Panc1 (cell line): ENCODE measurements at places on chromosomes 7 and 10.

DNA sequence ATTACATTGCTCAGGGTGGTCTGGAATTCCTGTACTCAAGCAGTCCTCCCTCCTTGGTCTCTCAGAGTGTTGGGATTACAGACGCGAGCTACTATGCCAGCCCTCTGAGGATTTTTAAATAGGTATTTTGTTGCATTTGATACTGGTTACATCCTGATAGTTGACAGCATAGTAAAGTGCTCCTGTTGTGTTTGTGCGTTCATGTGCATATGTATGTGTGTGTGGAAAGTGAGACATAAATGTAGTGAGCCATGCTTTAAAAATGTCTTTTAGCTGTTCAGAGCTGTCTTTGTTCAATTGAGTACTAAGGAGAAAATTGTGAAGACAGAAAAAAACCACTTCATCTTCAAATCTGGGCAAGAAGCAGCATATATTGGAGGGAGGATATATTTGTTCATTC, 27.8 kb downstream of the ZNRF2 start:
- H3K4me3 ChIP-seq, result no peak overlapping the region
- H3K27ac ChIP-seq, result no peak overlapping the region
- no peaks in the 10 kb centered on the region for H3K36me3 ChIP-seq
- H3K4me1 ChIP-seq, result peaks cover 41% of the 10 kb centered on the region

DNA sequence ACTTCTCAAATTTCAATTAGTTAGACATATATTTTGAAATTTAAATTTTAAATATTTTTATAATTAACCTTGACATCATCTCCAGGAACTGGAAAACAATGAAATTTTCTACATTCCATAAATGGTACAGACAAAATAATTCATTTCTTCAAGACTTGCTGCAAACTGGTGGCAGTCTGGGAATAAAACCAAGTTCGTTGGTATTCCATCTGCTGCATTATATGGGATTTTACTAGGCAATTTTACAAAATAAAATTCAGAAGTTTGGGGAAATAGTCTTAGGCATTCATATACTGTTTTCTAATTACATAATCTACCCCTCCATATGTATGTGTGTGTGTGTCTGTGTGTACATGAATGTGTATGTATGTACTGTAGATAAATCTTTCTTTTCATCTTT, 984.6 kb upstream of the KCND2 start:
- no peaks in the 10 kb centered on the region for H3K4me1 ChIP-seq
- no peaks in the 10 kb centered on the region for H3K27me3 ChIP-seq
- no peaks in the 10 kb centered on the region for H3K36me3 ChIP-seq
- H3K27ac ChIP-seq, result no peak overlapping the region
- no peak for DNase-seq

- no peak overlapping the region for H3K4me3 ChIP-seq
- H3K27ac ChIP-seq, result no peak overlapping the region
- DNase-seq, result no peak
- no peaks in the 10 kb centered on the region for H3K36me3 ChIP-seq
- peaks cover 21% of the 10 kb centered on the region for H3K4me1 ChIP-seq
These were observed 100.7 kb downstream of the FAM53B start for GRCh38 chr10:124643330-124644009.

- no peaks in the 10 kb centered on the region for H3K36me3 ChIP-seq
- no peaks in the 10 kb centered on the region for H3K27me3 ChIP-seq
- no peak overlapping the region for H3K27ac ChIP-seq
- no peak overlapping the region for H3K4me3 ChIP-seq
- DNase-seq, result no peak
- no peaks in the 10 kb centered on the region for H3K4me1 ChIP-seq
These were observed 599.3 kb upstream of the CELF2 start for GRCh38 chr10:10418387-10418786.

GRCh38 chr7:34107276-34107675, 201.9 kb downstream of the BMPER start:
- no peaks in the 10 kb centered on the region for H3K36me3 ChIP-seq
- H3K4me1 ChIP-seq, result no peaks in the 10 kb centered on the region
- no peak for DNase-seq
- H3K4me3 ChIP-seq, result no peak overlapping the region
- H3K27ac ChIP-seq, result no peak overlapping the region
- no peaks in the 10 kb centered on the region for H3K27me3 ChIP-seq

DNA sequence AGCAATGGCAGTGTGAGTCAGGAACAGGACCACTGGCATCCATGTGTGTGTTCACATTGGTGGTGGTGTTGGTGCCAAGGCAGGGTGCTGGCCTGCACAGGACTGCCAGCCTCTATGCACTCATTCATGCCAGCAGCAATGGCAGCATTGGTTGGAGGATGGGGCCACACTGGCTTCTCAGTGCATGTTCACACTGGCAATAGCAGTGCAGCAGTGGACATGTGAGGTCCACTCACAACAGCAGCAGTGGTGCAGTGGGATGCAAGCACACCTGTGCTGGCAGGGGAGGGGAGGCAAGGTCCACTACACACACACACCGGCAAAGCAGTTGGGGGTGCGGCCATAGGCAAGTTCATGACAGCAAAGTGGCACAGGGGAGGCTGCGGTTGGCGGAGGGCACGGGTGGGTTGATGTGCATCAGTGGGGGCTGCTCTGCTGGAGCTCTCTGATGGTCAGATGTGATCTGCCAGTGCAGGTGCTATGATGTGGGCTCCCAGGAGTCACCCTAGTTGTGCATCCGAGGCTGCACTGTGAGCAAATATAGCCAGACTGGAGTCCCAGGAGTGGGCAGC, 57.8 kb upstream of the TNKS2 start:
- H3K36me3 ChIP-seq, result no peaks in the 10 kb centered on the region
- no peak for DNase-seq
- H3K27ac ChIP-seq, result no peak overlapping the region
- H3K27me3 ChIP-seq, result peaks cover 14% of the 10 kb centered on the region
- no peak overlapping the region for H3K4me3 ChIP-seq
- 0 out of 2 replicates have a peak, but pooled peaks cover 2% of the 10 kb centered on the region for H3K4me1 ChIP-seq

DNA sequence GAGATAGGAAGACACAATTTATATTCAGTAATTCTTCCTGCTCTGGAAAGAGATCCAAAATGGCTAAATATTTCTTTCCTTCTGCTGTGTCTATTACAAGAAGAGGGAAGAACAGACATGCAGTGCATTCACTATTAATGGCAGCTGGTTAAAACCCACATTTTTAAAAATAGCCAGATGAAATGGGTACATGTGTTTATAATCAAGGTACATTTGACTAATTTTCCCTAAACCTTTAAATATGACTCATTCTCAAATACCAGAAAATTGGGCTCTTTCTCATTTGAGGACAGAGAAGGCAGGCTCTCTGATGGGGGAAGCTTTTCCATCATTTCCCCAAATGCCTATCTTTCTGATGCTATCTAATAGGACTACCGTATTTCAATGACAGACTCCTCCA, 215.7 kb upstream of the HABP2 start:
- H3K36me3 ChIP-seq, result no peaks in the 10 kb centered on the region
- no peak overlapping the region for H3K27ac ChIP-seq
- H3K27me3 ChIP-seq, result peaks cover 17% of the 10 kb centered on the region
- no peak for DNase-seq
- no peaks in the 10 kb centered on the region for H3K4me1 ChIP-seq

DNA sequence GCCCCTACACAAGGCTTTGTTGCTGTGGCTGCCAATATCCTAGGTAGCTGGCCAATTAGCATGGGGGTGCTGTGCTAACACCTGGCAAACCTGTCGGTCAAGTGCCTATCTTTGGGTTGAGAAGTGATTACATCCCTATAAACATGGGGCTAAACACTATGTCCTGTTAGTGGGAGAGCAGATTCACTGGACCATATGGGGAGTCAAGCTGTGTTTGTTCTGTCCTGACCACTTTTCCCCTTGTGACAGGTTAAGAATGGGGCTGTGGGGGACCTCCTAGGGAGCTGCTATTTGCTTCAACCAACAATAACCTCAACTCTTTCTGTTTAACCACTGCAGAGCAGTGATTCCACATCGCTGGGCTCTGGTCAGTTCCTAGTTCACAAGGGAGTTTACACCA, 151.5 kb upstream of the AOAH start:
- H3K36me3 ChIP-seq, result no peaks in the 10 kb centered on the region
- H3K4me3 ChIP-seq, result no peak overlapping the region
- no peak for DNase-seq
- no peak overlapping the region for H3K27ac ChIP-seq
- H3K27me3 ChIP-seq, result no peaks in the 10 kb centered on the region
- no peaks in the 10 kb centered on the region for H3K4me1 ChIP-seq

DNA sequence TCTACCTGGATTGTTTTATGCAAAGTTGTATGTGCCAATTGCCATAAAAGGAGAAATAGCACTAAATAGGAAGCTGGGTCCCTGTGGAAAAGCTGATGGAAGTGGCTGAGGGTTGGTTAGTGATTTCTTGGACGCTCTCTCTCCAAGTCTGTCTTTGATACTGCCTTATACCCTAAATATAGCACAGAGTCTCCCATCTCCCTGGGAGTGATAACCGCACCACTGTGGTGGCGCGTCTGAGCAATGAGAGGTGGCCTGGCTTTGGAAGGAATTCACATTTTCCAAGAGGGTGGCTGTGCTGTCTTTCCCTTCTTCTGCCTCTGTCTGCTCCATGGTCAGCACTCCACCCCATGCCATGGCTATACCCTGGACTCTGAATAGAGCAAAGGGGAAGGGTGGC, 31.2 kb downstream of the STMP1 start:
- H3K4me1 ChIP-seq, result no peaks in the 10 kb centered on the region
- DNase-seq, result no peak
- H3K36me3 ChIP-seq, result no peaks in the 10 kb centered on the region

DNA sequence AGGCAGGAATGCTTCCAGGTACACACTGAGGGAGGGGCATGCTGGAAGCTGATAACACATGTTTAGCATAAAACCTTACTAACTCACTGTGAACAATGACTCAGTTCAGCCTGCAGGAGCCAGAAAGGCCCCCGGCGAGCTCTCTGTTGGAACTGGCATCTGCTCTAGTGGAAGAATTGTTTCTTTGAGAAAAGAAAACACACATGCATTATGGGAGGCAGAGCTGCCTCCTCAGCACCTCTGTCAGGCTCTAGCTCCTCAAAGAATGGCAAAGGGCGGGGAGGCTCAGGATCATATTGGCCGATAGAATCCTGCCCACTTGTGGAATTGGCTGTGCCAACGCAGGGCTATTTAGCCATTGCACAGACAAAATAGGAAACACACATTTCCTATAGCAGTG, 338.3 kb downstream of the CXCL12 start:
- no peaks in the 10 kb centered on the region for H3K4me1 ChIP-seq
- DNase-seq, result no peak
- H3K36me3 ChIP-seq, result no peaks in the 10 kb centered on the region
- no peak overlapping the region for H3K27ac ChIP-seq

DNA sequence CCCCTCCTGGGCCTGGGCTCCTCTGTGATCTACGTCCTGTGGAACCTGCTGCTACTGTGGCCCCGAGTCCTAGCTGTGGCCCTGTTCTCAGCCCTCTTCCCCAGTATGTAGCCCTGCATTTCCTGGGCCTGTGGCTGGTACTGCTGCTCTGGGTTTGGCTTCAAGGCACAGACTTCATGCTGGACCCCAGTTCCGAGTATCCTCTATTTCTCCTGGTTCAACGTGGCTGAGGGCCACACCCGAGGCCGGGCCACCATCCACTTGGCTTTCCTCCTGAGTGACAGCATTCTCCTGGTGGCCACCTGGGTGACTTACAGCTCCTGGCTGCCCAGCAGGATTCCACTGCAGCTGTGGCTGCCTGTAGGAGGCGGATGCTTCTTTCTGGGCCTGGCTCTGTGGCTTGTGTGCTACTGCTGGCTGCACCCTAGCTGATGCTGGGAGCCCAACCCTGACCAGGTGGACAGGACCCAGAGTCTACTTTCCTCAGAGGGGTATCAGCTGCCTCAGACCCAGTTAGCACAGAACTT, 37.8 kb upstream of the MMD2 start:
- H3K27ac ChIP-seq, result no peak overlapping the region
- no peak overlapping the region for H3K4me3 ChIP-seq
- DNase-seq, result no peak
- no peaks in the 10 kb centered on the region for H3K27me3 ChIP-seq
- H3K36me3 ChIP-seq, result peaks cover 5% of the 10 kb centered on the region; the same call in 1 of the 2 replicates

GRCh38 chr7:4791738-4792536, 16.5 kb downstream of the AP5Z1 start:
- no peak overlapping the region for H3K27ac ChIP-seq
- H3K4me3 ChIP-seq, result no peak overlapping the region
- DNase-seq, result no peak
- no peaks in the 10 kb centered on the region for H3K4me1 ChIP-seq
- H3K27me3 ChIP-seq, result no peaks in the 10 kb centered on the region
- H3K36me3 ChIP-seq, result no peaks in the 10 kb centered on the region; the same call in 1 of the 2 replicates
